ENCODE measurements at places on chromosomes 7 and 10.

- no peak for DNase-seq
Measured at GRCh38 chr7:5607951-5608656, 173.4 kb downstream of the RNF216 start.

- DNase-seq, result no peak
Measured at GRCh38 chr10:68332259-68333057, at the start of gene PBLD. TSS of gene PBLD (minus strand) at chr10:68332928. CDS start at chr10:68306844, 26,084 bp downstream.

- DNase-seq, result no peak
Measured at GRCh38 chr7:103149808-103150180, 895 bp upstream of the NAPEPLD start.

GRCh38 chr10:28291881-28292297 lies 11.0 kb downstream of the MPP7 start:
- no peak for DNase-seq

GRCh38 chr7:533266-533665 lies 13.6 kb upstream of the PDGFA start:
- no peak for DNase-seq

GRCh38 chr7:121076350-121077164 lies 88.0 kb downstream of the CPED1 start:
- no peak for DNase-seq

GRCh38 chr10:122139627-122140170 lies 131.4 kb upstream of the BTBD16 start:
- DNase-seq, result no peak

DNA sequence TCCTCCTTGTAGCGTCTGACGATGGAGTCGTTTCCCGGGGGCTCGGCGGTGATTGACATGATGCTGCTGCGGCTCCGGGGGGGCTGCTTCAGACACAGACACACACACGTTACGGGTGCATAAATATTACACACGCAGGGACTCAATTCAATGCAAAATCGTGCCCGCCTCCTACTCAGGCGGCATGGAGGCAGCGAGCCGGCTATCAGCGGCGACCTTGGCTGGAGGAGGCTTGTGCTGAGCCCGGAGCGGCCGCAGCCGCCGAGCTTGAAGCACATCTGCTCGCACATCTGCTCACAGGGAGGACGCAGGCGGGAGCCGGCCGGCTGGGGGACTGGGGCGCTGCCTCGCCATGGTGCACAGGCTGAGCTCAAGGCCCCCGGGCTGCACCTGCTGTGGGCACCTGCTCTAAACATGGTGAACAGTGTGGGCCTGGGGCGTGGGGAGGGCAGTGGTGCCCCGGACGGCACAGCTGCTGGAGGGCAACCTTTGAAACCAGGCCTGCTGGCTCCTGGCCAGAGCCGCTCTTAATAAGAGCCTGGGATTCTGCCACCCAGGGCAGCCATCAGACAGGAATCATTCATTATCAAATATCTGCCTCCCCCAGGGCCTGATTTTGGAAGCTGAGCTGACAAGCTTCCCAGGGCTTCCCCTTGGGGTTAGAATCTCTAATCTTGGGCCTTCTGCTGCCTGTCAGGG lies 84.7 kb upstream of the GNA12 start:
- no peak for DNase-seq

GRCh38 chr7:134632937-134633540 lies 13.6 kb upstream of the BPGM start:
- DNase-seq, result peak; percentile 0

- DNase-seq, result no peak
Measured at GRCh38 chr10:418226-418625, 271.2 kb downstream of the DIP2C start.

GRCh38 chr7:114944745-114945625 lies 23.1 kb downstream of the MDFIC start:
- no peak for DNase-seq

- DNase-seq, result no peak
Measured at GRCh38 chr10:64996886-64997285, 1475.7 kb downstream of the REEP3 start.

- no peak for DNase-seq
Measured at GRCh38 chr10:129325893-129326292, 141.1 kb upstream of the MGMT start.

- DNase-seq, result peak; percentile 5
Measured at GRCh38 chr7:141785706-141786552, 4.1 kb upstream of the TAS2R5 start.

GRCh38 chr7:106635411-106635810 lies 25.5 kb downstream of the CCDC71L start:
- no peak for DNase-seq

GRCh38 chr7:151406051-151406875 lies 3.6 kb downstream of the WDR86 start:
- no peak for DNase-seq

DNA sequence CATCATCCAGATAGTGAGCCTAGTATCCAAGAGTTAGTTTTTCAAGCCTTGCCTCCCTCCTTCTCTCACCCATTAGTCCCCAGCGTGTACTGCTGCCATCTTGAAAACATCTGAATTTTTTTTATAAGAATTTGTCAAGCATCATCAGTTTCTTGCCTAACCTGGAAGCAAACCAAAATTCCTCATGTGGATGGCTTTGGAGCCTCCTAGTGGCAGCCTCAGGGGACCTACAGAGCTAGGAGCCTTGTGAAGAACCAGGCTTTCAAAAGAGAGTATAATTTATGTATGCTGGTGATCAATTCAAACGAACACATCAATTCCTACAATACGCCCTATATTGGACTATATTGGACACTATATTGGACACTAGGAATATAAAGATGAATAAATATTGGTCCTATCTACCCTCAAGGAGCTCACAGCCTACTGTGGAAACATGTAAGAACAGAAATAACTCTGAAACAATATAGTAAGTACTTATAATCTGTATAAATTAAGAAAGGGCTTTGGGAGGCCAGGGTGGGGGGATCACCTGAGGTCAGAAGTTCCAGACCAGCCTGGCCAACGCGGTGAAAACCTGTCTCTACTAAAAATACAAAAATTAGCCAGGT lies 63.4 kb downstream of the HPSE2 start:
- DNase-seq, result no peak

DNA sequence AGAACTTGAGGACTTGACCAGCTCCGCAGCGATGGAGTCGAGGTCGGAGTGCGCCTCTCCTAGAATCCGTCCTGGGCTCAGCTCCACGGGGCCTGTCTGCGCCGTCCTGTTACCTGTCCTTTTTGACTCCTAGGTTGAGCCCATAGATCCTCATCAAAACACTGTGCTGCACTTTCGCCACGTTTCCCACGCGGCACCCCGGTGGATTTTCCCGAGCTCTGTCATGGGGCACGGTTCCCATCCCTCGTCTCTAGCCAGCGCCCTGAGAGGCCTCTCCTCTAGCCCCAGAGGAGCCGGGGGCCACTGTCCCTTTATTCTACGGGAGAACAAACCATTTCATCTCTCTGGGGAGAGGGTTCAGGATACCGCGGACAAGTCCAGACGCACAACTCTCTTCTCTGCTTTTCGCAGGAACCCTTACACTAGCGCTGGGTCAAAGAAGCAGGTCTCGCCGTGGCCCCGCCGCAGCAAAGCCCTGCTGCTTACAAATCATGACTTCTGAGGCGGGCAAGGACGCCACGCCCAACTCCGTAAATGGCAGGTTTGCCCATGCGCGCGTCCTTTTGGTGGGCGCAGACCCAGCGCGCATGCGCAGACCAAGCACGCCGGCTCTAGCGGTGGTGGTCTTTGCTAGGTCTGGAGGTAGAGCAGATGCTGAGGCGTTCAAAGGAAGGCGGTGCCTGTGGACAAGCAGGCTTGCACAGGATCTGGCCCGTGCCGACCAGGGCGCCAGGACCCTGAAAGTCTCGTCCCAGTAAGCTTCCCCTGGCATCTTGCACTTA lies 10.3 kb upstream of the ANKRD7 start:
- no peak for DNase-seq

- DNase-seq, result no peak
Measured at GRCh38 chr7:158648787-158649186, 55.8 kb downstream of the NCAPG2 start.

DNA sequence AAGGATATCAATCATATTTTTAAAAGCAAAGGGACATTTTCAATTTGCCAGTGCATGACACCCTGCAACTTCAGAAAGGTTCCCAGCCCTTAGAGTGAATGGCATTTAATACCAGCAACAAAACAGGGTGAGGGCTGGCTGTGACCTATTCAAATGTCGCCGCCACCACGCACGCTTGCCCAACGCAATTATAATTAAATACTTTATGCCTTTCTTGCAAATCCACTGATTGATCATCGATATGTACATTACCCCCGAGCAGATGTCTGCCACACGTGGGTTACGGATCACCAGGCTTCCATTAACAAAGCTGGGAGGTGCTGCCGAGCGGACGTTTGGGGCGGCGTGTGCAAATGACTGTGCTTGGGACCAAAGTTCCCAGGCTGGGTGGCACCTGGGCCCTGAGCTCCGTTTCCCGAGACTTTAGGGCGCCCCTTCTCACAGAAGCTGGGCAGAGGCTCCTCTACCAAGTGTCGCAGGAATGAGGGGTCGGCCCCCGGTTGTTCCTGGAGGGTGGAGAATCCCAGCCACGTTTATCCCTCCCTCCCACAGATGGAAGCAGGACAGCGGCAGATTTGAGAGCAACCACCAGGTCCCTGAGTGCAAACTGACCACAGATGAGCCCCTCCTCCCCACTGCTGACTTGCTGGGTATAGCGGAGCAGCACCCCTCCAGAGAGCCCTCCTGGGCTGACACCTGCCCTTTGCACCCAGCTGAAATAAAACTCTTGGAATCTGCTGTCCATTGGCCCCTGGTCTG lies 3.9 kb downstream of the FOXL3 start:
- no peak for DNase-seq

DNA sequence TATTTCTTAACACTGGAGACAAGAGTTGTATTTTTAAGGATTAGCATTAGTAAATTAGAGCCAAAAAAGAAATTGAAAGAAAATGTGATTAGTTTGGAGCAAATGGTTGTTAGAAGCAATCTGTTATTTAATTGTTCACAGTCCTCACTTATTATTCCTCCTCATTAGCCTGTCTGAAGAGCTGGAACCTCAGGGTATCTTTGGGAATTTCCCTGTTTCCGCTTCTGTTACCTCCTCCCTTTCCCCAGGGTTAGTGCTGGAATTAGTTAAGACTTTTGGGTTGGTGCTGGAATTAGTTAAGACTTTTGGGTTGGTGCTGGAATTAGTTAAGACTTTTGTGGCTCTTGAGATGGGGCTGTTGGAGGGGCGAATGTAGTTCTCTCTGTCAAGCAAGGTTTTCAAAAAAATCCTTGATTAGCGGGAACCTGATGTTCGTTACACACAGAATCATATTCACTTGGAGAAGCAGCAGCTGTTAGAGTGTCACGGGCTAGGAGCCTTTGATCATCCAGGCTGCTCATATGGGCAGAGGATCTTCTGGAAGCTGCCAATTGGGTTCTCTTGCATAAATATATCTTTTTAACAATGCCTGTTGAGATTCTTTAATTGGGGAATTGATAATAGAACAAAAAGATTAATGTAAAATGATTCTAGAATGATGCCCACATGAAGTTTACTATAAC lies 251.0 kb upstream of the NPSR1 start:
- no peak for DNase-seq

GRCh38 chr10:11367505-11367904 lies 243.9 kb downstream of the USP6NL start:
- DNase-seq, result no peak

DNA sequence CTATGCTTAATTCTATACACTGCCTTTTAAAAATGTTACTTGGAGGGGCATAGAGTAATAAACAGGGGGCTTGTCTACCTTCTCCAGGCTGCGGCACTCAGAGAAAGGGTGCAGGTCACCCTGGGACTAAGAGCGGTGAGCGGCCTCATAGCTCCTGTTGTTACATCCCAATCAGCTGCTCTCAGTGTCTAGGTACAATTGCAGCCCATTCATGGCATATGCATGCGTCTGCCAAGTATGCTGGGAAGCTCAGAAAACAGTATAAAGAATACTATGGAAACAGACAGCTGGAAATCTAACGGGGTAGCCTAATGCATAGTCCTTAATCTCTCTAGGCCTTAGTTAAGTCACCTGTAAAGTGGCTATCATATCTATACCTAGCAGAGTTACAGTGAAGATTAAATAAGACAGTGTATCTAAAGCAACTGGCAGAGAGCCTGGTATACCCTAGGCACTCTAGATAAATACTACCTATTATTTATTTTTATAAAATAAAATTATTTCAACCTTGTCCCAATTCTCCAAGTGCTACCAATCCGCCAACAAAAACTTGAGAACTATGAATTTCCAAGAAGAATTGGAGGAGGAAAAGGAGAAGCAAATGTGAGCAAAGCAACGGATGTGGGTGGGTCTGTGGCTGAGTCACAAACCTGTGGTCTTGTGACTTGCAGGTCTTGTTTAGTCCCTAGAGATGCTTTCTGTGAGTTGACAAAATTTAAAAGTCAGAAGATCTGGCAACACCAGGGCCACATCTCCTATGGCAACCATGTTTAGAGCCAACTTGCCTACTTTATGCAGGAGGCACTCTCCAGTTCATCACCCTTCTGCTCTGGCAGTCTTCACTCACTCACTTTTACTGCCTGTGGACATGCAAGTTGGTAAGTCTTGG lies 183.0 kb downstream of the RAPGEF5 start:
- DNase-seq, result no peak

DNA sequence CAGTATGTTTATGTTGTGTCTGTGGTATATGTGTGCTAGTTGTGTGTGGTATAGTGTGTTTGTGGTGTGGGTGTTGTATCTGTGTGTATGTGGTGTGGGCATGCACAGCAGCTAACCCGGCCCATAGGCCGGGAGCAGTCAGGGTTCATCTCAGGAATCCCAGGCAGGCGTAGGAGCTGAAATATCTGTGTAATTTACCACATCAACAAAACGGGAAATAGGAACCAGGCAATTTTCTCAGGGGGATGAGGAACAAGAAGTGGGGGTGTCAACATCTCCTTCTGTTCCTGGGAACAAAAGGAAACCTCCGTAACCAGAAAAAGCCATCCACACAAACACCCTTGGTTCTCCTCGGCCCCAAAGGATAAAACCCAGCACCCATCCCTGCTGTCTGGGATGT lies 24.5 kb upstream of the ZNF488 start:
- DNase-seq, result no peak

DNA sequence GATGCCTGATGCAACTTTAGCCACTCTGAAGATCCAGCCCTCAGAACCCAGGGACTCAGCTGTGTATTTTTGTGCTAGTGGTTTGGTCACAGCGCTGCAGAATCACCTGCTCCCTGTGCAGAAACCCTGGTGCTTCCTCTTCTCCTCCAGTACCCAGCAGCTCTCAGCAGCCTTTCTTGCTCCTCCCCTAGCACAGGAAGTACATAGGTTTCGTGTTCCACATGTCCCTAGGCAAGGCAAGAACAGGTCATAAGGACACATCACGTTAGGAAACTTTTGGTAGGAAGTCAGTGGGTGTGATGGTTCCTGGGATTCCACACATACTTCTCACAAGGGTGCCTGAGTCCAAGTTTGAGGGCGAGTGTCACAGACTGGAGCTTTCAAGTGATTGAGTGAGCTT lies 167.9 kb upstream of the PRSS1 start:
- DNase-seq, result no peak

Data from KG1 (cell line).